Activated naive CD4-positive, alpha-beta T cell treated with anti-CD3 and anti-CD28 coated beads, Interleukin-2, amount 50 U/mL, for 16 hours (primary cell): ENCODE measurements at places on chromosomes 12 and 14.

- no peak for DNase-seq
Measured at GRCh38 chr14:35180179-35180578, 57.8 kb downstream of the PRORP start.

GRCh38 chr14:36822685-36823084 lies 161.0 kb downstream of the PAX9 start:
- no peak for DNase-seq

GRCh38 chr12:75937486-75937885 lies 94.1 kb downstream of the PHLDA1 start:
- DNase-seq = no peak

DNA sequence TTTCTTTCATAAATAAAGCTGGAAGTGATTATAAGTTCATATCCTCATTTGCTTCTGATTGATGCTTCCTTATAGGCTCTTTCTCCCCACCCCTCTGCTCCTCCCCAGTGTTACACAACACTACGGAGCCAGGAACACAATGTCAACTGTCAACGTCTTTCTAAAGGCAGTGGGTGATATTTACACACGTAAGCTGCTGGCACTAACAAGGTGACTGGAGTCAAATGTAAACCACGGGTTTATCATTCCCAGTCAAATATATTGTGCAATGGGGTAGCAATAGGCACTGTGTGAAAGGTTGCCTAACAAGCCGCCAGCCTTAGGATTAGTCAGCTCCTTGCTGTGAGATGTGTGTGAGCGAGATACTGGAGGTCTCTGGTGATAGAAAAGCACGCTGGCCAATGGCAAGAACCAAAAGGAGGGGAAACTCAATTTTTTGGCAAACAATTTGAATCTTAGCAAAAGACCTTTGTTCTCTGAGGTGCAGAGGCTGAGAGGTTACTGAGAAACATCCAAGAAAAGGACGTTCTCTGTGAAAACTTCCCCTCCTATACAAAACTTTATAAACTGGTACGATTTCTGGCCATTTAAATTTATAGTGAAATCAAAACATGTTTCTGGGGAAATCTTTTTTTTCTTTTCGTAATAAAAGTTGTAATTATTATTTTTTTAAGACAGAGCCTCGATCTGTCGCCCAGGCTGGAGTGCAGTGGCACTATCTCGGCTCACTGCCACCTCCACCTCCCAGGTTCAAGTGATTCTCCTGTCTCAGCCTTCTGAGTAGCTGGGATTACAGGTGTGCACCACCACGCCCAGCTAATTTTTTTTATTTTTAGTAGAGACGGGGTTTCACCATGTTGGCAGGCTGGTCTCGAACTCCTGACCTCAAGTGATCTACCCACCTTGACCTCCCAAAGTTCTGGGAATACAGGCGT lies 22.3 kb upstream of the HECTD1 start:
- DNase-seq = no peak

GRCh38 chr12:46910830-46911229 lies 85.0 kb upstream of the SLC38A4 start:
- no peak for DNase-seq

DNA sequence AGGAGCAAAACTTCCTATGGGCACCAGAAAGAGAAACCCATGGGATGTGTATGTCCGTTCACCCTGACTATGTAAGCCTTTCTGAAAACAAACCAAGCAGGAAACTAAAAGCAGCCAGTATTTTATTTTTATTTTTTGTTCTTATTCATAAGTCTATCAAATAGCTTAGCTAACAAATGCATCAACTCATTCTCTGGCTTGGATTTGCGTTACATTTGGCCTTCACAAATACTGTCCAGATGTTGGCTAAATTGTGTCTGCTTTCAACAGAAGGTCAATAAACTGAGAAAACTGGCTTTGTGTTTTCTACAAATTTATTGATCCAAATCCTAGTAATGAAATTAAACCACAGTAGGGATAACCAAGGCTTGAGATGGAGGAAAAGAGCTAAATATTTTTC lies 379.0 kb downstream of the NOVA1 start:
- no peak for DNase-seq

DNA sequence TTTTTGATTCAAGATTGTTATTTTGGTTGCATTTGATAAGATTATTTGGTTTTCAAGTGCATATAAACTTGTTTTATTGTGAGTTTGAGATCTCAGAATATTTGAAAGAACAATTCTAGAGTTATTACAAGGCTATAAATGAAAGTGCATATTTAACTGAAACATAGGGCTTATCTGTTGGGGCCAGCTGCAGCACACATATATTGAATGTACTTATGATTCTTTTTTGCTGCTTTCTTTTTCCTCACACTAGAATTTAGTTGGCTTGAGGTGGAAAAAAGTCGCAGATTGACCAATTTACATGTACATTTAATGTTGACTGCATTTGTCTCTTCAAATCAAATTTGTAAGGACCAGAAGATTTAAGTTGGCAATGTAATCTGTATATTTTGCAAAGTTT lies 88.0 kb downstream of the PCNX1 start:
- DNase-seq = no peak

DNA sequence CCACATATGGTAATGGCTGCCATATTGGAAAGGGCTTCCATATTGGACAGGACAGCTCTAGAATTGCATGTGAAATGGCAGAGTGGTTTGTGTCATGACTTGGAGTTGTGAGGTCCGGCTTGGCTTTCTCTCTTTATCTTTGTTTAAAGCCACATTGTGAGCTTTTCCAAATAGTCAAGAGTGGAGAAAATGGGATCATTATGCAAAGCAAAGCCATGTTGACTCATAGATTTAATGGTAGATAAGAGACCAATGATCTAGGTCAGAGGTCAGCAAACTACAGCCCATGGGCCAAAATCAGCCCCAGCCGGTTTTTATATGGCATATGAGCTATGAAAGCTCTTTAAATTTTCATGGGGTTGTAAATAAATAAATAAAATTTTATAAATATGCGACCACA lies 449.1 kb downstream of the BCL11B start:
- no peak for DNase-seq

GRCh38 chr14:77130386-77130785 lies 11.2 kb downstream of the ZDHHC22 start:
- no peak for DNase-seq

GRCh38 chr12:108868781-108869180 lies 11.1 kb upstream of the DAO start:
- no peak for DNase-seq

GRCh38 chr14:63288853-63289252 lies 29.9 kb downstream of the GPHB5 start:
- DNase-seq = no peak

GRCh38 chr12:20963762-20964161 lies 153.3 kb downstream of the SLCO1B3 start:
- no peak for DNase-seq

GRCh38 chr14:49975799-49976198 lies 82.9 kb downstream of the ARF6 start:
- no peak for DNase-seq

DNA sequence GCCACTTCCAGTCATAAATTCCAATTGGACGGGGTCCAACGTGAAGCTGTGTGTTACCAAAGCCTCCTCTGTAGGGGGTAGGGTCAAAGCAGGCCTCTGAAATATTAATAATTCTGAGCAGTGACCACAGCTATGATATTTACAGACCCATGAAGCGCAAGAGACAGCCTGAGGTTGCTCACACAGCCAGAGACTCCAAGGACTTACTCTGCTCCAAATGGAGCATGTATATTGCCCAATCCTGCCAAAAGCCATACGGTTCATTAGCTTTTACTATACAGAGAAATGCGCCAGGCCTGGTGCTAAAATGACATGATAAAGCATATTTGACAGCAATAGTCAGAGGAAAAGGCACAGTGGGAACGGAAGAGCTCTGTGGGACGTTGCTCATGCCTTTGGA lies 151.3 kb downstream of the PAH start:
- no peak for DNase-seq

DNA sequence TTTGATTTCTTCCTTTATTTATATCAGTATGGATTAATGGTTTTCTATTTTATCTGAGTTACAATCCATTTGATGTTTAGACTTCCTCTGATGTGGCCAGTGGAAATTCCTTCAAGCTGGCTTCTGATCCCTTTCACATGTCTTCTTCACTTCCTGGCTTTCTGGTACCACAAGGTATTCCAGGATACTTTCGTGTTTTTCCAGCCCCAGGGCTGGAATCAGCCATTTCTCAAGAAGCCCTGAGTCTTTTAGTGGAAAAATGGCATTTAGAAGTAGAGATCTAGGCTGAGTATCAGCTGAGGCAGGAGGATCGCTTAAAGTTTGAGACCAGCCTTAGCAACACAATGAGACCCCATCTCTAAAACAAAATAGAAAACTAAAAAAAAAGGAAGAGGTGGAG lies 93.3 kb downstream of the FIGNL2 start:
- no peak for DNase-seq

DNA sequence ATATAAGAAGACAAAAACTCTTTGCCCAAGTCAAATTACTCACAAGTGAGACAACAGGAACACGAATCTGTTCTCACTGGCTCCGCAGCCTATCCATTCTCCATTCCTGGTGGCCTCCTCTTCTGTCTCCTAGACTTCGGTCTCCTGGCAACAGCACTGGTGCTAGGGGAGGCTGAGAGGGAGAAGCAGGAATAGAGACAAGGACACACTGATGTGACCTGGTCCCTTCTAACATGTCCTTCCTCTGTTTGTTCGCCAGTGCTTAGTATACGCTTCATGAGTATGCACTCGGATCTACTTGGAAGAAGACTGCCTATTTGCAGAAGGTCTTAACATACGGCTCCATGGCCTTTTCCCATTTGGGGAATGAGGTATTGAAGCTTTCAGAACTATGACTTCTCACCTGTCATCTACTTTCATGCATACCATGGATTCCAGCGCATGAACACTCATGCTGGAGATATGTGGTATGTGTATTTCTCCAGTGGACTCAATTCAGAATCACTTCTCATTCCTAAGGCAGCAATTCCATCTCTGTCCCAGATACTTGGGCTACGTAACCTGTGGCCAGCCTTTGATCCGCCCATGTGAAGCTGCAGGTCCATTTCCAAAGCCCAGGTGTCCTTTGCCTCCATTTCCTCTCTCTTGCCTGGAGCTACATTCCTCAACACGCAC lies 33.9 kb downstream of the BHLHE41 start:
- no peak for DNase-seq

GRCh38 chr12:54941659-54942058 lies 42.9 kb downstream of the TESPA1 start:
- no peak for DNase-seq

GRCh38 chr14:100471441-100472093 lies 115.7 kb downstream of the BEGAIN start:
- DNase-seq = no peak

- DNase-seq = no peak
Measured at GRCh38 chr14:51012055-51012454, 67.8 kb upstream of the PYGL start.

- DNase-seq = no peak
Measured at GRCh38 chr14:51658441-51659173, 6.9 kb downstream of the FRMD6 start.

DNA sequence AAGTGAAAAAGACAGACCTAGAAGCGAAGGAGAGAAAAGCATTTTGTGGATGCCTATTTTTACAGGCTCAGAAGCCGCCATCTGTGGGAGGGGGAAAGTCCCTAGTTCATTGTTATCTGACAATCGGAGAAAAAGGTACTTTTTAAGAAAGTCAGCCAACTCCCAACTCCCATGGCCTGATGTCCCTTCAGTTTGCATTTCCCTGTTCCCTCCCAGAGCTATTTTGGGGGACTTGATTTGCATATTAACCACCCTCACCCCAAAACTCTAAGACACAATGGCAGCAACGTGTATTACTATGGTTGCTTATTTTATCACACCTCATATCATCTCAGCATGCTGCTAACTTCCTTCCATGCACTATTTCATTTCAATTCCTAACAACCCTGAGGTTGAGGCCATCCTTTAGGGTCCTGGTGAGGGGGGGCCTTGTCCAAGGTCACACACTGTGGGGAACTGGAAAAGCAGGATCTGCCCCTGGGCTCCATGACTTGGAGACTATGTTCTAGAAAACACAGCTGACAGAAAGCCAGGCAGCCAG lies 18.7 kb downstream of the HVCN1 start:
- peak; percentile 41 for DNase-seq

DNA sequence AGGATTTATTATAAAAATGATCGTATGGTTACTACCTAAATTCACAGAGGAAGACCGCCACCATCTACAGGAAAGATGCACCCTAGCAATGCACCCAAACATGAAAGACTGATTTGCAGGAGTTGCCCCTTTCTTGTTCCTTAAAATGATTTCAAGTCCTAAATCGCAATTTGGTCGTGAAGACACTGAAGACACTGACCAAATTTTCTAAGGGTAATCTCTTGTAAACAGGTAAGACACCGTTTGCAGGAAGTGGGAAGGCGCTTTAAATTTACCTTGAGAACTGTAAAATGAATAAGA lies 1.0 kb downstream of the SOS2 start:
- DNase-seq = no peak

- DNase-seq = no peak
Measured at GRCh38 chr14:59176765-59177164, 11.7 kb upstream of the DAAM1 start.

DNA sequence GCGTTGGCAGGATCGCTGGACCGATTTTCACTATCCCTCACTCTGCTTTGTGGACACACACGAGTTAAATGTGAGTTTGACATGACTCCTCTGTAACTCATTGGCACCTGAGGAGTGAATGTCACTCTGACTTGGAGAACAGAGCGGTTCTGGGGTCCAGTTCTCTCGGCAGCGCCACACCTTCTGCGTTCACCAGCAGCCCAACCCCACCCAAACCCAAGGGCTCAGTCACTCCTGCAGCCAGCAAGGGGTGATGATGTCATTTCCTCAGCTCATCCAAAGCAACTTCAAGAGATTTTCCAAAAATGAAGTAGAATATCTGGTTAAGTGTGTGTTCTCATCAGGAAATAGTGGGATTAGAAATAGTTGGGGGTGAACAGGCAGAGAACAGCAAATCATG lies 36.3 kb downstream of the ADGRD1 start:
- no peak for DNase-seq

- DNase-seq = no peak
Measured at GRCh38 chr14:99875836-99876235, 82.6 kb downstream of the EML1 start.

GRCh38 chr14:59274991-59275391 lies 86.5 kb downstream of the DAAM1 start:
- no peak for DNase-seq

- DNase-seq = no peak
Measured at GRCh38 chr14:102770147-102771123, 6.8 kb upstream of the TRAF3 start.

DNA sequence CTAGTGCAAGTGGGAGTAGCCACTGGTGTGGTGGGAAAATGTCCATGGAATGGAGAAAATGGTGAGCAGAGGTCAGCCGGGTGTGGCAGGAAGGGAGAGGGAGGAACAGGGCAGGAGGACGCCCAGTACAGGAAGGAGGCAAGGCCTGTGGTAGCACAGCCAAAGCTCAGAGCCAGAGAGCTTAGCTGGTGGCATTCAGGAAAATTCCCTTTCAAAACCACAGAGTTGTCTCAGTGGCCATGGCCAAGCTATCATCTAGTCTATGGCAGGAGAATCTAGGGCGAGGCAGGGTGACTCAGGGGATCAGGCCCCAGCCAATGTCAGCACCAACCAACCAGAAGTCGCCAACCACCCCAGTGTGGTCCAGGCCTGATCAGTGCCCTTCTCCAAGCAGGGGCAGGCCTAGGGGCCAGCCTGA lies 67.7 kb upstream of the DDX11 start:
- DNase-seq = no peak
